Islet precursor cell (in vitro differentiated cells): ENCODE measurements at places on chromosomes 13 and 19.
A peak's percentile ranks its signal among the peaks of the same experiment; 100 is the strongest.

DNA sequence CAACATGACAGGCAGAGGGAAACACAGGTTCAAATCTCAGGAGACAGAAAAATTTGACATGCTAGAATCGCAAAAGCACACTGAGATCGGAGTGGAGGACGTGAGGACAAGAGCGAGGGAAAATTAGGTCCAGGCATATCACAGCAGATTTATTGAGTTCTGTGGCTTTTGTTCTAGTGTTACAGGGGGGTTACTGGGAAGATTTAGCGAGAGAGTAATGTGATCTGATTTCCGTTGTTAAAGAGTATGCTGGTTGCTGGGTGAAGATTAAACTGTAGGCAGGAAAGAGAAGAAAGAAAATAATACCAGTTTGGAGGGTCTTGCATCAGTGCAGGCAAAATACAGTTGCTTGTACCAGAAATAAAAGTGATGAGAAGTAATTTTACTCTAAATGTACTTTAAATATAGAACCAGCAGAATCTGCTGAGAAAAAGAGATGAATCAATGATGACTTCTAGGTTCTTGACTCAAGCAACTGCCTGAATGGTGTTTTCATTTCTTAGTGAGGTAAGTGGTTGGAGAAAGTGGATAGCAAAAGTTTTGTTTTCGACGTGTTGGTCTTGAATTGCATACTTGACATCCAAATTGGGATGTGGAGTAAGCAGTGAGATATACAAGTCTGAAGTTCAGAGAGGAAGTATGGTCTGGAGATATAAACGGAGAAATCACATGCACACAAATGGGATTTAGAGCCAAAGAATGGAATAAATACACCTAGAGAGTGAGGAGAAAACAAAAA lies 35.7 kb downstream of the UFM1 start:
- DNase-seq: no peak

DNA sequence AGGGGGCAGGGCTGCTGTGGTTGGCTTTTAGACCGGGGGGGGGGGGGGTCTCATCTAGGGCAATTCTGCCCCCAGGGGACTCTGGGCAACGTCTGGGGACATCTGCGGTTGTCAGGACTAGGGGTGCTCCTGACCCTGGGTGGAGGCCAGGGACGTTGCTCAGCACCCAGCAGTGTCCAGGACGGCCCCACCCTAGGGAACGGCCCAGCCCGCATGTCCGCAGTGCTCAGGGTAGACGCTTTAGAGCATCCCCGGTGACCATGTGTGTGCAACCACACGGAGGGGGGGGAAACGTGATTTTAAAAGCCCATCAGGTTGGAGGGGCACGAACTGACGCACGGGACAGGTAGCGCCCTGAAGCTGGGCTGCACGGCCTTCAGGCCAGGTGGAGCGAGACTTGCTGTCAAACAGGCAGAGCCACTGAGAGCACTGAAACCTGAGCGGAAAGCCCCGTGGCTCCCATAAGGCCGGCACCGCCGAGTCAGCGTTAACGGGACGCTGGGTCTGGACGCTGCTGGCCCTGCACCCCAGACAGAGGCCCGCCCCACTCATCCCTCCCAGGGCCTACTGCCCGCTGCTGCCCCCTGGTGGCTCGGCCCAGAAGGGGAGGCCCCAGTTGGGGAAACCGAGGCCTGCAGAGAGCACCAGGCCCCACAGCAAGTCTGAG lies 8.3 kb downstream of the CACTIN start:
- no peak for DNase-seq

- no peak for DNase-seq
These were observed 55.4 kb downstream of the DPF1 start for GRCh38 chr19:38168637-38169036.

DNA sequence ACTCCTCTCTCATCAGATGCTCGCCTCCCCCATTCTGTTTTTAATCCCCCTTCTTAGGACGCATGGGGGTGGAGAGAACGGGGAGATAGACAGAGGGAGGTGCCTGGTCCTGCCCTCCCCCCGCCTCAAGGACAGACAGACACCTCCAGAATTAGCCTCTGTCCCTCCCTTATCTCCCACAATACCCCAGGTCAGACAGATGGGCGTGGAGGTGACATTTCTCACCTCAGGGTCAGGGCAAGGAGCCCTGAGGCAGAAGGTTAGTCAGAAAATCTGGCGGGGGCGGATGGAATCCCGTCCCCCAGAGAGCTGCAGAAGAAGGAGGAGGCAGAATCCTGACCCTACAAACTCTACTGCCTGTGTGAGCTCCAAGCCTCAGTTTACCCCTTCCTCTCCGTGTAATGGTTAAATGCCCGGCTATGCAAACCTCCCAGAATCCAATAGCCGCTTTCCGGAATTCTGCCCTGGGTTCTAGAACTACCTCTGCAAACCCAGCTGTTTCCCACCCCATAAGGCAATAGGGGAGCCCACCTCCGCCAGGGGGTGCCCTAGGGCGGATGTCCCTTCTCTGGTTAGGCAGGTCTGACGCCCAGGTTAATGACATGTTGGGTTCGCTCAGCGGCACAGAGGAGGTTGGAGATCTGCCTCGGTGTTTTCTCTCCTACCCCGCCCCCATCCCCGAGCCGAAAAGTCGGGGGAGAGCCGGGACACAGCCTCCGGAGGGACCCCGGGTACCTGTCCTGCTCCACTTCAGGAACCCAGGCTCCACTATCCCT lies 900 bp downstream of the PPP1R13L start:
- peak; percentile 92 for DNase-seq

- DNase-seq: no peak
These were observed 11.5 kb downstream of the ZSWIM4 start for GRCh38 chr19:13806728-13807127.

DNA sequence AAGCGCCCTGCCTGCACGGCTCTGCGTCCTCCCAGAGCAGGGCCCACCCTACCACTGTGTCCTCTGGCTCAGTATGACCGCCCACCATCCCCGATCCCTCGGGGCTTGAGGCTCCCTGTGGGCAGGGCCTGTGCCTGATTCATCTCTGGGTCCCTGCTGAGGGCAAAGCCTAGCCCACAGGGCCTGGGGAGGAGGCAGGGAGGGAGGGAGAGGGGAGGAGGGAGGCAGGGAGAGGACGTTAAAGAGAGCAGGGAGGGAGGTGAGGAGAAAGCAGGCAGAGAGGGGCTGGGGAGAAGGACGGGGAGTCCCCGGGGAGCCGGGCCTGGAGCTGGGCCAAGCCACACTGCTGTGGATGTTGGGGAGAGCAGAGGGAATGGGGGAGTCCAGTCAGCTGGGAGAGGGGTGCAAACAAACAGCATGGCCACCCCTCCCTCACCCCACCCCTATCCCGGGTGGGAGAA lies 4.0 kb upstream of the ERFL start:
- DNase-seq: no peak

- no peak for DNase-seq
These were observed 33.3 kb downstream of the BLOC1S3 start for GRCh38 chr19:45211751-45212381.

DNA sequence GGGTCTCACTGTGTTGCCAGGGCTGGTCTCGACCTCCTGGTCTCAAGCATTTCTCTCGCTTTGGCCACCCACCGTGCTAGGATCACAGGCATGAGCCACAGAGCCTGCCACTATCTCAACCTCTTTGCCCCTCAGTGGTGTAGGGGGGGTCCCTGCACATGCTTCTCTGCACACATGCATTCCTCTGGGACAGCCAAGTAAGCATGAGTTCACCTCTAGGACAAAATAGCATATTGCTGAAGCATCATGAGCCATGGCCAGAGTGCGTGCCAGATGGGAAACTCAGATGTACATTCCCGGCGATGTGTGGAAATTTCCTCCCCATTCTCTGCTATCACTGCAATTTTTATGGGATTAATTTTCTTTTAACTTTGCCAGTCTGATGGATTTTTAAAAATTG lies 23.1 kb downstream of the CHAF1A start:
- no peak for DNase-seq

- no peak for DNase-seq
These were observed 5.3 kb downstream of the BTBD2 start for GRCh38 chr19:2010135-2010668.

DNA sequence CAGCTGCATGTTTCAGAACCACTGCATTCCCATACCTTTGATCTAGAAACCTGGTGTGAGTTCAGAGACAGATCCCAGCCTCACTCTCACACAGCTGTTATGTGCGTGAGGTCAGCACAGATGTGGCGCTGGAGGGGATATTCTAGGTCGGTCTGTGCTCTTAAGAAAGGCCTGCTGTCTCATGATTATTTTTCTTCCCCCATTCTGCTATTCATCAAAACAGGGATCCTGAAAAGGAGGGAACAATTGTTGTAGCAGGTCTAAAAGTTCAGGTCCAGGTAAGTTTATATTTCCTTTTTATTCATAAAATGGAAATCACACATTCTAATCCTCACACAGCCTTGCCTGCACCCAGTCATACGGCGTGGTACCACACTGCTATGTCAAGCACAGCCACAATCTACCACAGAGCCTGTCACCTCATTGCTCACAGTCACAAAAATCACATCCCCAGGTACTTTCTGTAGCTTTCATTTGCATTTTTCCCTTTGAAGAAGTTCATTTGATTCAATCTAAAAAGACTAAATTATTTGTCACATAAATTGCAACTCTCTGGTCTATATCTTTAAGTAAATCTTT lies 867 bp downstream of the ZNF546 start:
- DNase-seq: no peak

GRCh38 chr19:39558624-39559117 lies 18.7 kb upstream of the EID2 start:
- DNase-seq: no peak

DNA sequence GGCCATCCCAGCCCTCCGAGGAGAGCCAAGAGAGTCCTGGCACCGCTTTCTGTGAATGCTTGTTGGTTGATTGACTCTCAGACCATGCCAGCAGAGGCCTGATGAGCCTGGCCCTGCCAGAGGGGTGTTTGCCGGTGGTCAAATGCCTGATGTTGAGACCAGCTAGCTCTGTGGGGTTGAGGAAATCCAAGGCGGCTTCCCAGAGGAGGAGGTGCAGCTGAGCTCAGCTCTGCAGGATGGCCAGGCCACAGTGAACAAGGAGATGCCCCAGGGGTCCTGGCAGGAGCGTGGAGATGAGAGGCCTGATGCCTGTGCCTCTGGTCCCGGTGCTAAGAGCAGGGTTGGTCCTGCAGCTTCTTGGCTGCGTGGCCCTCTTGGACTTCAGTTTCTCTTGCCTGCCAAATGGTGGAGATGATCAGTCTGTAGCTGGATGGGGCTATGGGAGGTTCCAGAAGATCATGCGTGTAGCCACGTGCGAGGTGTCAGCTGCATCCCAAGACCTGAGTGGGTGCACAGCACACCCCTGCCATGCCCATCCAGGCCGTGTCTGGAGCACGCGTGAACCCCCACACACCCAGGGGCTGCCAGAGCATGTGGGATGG lies 16.8 kb downstream of the NFIC start:
- no peak for DNase-seq

DNA sequence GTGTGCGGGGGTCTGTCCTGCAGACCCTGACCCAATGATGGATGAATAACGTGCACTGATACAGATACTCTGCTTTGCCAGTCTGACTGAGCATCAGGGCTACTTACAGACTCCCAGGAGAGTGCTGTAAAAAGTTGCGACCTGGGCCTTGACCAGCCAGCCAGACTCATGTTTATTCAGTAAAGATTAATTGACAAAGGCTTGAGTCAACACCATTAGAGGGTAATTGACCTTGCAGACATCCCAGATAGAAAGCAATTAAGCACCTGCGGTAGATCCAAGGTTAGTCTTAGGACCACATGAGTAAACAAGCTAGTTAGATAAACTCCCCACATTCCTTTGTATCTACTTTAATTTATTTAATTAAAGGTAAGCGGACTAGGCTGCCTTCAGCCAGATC lies 10.4 kb downstream of the NUDT19 start:
- DNase-seq: peak; percentile 42

- DNase-seq: no peak
These were observed 56.0 kb upstream of the MYO16 start for GRCh38 chr13:108573455-108573854.

DNA sequence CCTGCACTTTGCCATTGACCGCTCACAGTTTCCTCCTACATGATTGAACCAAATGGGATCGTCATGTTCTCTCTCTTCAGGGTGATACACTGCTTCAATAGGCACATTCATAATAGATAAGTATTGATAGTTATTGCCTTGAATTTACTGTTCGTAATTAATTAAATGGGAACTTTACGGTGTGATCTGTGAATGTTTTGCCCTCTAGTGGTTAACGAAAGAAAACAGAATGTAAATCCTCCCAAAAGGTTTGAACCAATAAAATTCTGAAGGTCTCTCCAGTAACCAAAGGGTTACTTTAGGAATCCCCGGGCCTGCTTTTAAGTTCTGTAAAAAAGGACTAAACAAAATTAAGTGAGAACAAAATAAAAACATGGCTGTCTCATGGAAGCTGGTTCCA lies 389.3 kb downstream of the DACH1 start:
- DNase-seq: no peak

DNA sequence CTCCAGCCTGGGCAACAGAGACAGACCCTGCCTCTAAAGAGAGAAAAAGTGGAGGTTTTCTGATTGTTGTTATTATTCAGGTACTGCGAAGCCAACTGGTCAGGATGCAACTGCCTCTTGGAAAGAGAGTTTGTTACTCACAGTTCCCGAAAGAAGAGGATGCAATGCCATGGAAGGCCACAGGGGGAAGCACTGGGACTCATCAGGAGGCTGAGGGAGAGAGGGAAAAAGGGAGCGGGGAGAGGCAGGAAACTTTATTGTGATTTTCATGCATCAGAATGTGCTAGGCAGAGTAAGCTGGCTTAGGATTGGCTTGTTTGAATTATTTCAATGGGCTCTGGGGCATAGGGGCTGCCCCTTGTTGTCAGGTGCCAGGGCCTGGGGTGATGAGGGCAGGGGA lies 27.6 kb downstream of the MYO9B start:
- no peak for DNase-seq
